HCEC 1CT (cell line): ENCODE measurements at places on chromosomes 6 and 20.

DNA sequence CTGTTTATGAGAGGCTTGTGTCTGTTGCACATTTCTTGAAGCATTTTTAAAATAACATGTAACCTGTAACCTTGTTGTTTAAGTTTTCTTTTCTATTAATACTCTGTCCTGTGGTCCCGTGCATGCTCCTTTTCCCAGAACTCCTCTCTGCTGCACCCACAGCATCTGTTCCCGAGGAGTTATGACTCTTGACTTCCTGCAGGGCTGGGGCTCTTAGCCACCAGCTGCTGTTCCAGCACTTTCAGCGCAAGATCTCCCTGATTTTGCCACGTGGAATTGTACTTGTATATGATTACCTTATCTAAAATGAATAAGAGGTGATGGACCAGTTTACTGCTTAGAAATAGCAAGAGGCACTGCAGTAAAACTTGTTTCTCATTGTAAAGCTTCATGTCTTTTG lies 150.6 kb downstream of the QKI start:
- no peak for DNase-seq

DNA sequence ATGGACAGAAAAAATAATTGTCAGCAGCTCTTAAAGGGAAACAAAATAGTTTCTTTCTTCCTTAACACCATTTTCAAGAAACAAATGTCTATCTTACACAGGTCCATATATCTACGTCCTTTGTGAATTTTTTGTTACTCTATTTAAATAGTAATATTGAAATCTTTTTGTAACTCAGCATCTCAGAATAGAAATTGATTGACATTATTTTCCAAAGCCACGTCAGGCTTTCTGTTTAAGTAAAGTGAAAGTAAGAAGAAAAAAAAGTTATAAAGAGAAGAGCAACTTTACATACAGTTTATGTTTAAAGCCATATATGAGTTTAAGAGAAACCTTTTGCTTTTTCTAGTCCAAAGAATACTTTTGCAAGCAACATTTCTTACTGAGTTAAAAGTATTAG lies 402.9 kb upstream of the SOX4 start:
- peak; percentile 1 for DNase-seq

GRCh38 chr6:43184268-43184985 lies 2.4 kb downstream of the CUL9 start:
- no peak for DNase-seq

DNA sequence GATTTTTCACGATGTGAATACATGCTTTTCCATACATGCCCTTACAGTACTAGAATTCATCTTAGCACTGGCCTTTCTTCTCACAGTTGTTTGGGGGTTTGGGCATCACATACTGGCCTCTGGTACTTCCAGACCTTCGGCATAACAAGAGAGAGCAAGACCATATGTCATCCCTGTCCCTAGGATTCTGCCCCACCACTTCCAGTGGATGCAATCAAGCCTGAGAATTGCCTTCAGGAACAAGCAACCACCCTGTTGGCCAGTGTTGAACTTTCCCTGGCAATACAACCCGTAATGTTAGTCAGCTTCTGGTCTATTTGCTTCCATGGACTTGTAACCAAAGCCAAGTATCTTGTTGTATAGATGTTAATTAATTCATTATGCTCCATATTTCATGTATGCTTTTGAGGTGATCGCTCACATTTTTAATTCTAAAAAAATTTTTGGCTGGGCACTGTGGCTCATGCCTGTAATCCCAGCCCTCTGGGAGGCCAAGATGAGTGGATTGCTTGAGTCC lies 15.4 kb upstream of the SLPI start:
- DNase-seq = no peak

GRCh38 chr6:156351346-156351966 lies 425.7 kb upstream of the ARID1B start:
- DNase-seq = no peak

- peak; percentile 3 for DNase-seq
Measured at GRCh38 chr6:903761-904160, 210.8 kb upstream of the EXOC2 start.

- DNase-seq = no peak
Measured at GRCh38 chr20:55744896-55745295, 260.4 kb downstream of the CBLN4 start.
